ENCODE measurements at places on chromosomes 6 and 20.
A peak's percentile ranks its signal among the peaks of the same experiment; 100 is the strongest.

- DNase-seq: no peak
Measured at GRCh38 chr6:166420351-166420750, 37.6 kb upstream of the MPC1 start.

DNA sequence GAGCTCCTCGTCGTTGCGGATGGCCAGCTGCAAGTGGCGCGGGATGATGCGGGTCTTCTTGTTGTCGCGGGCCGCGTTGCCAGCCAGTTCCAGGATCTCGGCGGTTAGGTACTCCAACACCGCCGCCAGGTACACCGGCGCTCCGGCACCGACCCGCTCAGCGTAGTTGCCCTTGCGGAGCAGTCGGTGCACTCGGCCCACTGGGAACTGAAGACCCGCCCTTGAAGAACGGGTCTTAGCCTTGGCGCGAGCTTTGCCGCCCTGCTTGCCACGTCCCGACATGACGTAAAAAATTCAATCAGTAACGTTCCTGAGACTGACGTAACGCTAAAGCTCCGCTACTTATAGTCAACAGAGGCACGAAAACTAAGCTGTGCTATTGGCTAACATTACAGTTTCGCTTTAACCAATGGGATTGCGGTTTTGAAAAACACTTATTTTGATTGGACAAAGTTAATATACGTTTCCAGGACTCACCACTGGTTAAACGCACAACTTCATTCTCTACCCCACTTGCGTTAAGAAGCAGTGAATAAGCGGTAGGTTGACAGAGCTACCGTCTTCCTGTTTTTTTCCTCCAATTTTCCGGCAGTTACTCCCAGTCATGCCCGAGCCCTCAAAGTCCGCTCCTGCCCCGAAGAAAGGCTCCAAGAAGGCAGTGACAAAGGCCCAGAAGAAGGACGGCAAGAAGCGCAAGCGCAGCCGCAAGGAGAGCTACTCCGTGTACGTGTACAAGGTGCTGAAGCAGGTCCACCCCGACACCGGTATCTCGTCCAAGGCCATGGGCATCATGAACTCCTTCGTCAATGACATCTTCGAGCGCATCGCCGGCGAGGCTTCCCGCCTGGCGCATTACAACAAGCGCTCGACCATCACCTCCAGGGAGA, 73.9 kb downstream of the OR2B2 start:
- peak; percentile 98 for DNase-seq

GRCh38 chr20:40410028-40410427, 279.0 kb downstream of the MAFB start:
- DNase-seq: no peak

GRCh38 chr20:47266847-47267515, 89.5 kb downstream of the ZMYND8 start:
- DNase-seq: no peak

DNA sequence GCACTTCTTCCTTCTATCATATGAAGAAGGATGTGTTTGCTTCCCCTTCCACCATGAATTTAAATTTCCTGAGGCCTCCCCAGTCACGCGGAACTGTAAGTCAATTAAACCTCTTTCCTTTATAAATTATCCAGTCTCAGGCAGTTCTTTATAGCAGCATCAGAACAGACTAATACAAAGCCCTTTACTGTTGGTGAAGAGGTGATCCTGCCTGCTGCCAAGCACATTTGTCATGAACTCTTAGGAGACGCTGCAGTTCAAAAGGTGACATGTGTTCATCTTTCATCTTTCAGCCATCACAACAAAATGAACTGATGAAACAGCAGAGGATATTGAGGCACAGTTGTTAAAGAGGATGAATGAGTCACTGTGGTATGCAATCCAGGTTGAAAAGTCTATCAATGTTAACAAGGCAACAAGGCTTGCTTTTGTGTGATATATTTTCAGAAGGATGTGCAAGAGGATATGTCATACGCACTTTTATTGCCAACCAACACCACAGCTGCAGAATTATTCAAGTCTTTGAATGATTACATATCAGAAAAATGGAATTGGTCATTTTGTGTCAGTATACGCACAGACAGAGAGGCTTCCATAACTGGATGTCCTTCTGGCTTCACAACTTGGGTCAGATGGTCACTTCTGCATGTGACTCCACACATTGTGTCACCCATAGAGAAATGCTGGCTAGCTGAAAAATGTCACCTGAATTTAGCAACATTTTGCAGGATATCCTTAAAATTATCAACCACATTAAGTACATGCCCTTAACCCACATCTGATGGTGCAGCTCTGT, 52.4 kb upstream of the PLN start:
- DNase-seq: no peak

DNA sequence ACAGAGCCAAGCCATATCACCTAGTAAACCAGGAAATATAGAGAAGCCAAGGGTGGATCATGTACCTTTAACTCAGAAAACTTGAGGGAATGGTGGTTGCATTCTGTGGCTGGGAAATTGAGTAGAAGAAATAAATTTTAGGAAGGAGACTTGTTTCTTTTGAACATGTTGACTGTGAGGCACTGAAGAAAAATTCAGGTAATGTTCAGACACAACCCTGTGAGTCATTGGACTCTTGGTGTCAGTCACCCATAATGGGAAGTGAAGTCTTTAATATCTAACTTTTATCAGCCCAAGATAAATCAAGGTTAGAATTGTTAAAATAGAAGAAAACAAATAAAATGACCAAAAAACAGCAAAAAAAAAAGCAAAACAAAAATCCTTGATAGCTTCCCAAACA, 98.8 kb upstream of the GRIK2 start:
- DNase-seq: no peak

DNA sequence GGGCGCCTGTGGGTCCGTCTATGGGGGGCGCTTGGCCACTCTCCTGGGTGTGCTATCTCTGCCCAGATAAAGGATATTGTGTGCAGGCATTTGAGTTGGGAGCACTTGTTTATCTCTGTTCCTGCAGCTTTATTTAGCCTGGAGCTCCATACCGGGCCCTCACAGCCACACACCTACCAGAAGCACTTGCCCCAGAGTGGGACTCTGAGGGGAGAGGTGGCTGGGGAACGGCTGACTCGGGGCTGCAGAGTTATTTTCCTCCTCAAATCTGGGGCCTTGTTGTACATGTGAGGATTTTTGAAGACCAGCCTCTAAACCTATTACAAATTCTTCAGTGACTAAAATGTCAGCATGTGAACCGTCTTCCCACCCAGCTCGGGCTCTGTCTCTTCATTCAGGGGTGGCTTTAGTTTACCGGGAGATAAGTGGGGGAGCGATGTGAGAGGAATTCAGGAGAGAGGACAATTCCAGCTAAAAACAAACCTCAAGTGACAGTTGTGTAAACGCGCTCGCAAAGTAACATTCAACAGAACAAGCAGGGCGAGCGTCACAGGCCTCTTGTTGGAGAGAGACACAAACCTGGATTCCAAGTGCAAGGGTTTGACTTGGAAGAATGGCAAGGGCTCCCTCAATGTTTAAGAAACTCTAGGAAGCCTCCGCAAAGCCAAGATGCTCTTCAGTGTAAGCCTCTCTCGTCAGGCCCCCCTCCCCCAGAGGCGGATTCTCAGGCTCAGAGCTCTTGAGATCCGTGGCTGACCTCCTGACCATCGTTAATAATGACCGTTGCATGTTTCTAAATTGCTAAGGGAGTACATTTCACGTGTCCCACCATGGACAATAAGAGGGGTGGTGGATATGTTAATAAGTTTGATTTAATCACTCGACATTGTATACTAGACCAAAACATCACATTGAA, 548.9 kb downstream of the QKI start:
- DNase-seq: no peak

DNA sequence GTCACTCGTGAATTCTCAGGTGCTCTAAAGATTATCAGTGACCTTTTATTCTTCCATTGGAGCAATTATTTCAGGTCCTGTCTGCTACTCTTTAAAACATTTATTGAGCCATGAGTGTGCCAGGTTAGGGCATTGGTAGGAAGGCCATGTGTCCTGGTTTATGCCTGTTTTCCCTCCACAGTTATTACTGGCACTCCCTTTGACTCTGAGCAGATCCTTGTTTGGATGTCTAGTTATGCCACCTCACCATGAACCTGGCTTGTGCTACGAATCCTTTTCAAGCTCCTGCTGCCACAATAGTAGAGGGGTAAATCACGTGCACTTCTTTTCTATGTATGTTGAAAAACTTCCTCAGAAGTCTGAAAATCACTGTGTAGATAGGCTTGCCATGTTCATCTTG, 27.4 kb downstream of the CRYBG1 start:
- DNase-seq: no peak

GRCh38 chr20:48567145-48567544, 260.7 kb downstream of the PREX1 start:
- DNase-seq: no peak

- no peak for DNase-seq
Measured at GRCh38 chr20:49388744-49389143, 93.7 kb downstream of the KCNB1 start.

DNA sequence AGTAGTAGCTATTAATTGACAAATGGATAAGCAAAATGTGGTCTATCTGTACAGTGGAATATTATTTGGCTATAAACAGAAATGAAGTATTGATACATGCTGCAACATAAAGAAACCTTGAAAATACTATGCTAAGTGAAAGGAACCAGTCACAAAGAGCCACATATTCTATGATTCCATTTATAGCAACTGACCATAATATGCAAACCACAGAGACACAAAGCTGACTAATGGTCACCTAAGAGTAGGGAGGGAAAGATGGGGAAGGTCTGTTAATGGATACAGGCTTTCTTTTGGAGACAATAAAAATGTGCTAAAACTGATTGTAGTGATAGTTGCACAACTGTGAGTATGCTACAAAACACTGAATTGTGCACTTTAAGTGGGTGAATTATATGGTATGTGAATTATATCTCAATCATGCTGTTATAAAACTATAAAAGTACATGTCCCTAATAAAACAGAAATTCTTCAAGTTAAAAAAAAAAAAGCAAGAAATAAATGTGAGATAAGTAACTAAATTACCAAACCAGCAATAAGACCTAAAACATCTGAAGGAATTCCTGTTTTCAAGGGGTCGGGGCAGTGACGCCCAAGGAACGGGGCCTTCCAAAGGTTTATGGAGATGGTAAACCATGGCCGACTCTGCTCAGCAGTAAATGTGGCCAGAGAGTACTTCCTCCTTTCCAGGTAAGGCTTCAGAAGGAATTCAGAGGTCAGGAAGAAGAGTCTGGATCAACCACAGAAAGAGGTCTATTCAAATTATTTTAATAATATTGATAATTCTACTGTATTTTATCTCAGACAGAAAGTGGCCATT, 75.4 kb downstream of the ARHGAP18 start:
- DNase-seq: no peak

- no peak for DNase-seq
Measured at GRCh38 chr20:10626896-10627295, 46.9 kb downstream of the JAG1 start.

DNA sequence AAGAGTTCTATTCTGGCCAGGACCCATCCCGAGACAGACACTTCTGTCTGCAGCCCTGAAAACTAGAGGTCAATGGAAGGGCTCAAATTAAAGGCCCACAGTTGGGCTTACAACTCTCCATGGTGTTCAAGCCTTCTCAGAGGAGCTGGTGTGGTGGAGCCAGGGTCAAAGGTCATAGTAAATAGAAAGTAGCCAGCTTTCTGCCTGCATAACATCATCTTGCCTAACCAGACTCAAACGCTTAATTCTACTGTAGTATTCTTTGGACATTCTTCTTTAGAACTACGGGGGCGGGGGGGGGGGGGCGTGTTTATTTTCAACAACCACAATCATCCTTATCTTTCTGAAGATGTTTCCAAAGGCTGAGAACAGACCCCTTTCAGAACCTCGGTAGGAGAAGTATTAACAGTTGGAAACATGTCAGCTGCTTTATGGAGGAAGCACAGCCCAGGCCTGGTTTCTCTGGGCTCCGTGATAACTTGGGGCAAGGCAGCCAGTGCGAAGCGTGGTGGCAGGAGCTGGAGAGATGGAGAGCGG, 1.5 kb upstream of the RREB1 start:
- DNase-seq: no peak

DNA sequence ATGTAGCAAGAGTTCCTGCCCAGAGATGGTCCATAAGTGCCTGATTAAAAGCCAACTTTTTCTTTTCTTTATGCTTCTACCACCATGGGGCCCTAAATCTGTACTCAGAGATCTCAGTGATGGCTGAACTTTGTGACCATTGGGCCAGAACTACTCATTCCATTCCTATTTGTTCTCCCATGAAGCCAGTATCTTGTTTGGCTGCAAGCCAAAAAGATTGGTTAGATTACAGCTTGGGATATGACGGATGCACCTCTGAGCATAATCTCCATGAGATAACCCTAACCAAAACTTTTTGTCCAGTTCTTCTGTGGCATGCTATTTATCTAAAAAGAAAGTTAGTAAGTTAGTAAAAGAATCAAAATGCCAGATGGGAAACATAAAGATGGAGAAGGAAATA, 72.2 kb downstream of the PLCB4 start:
- no peak for DNase-seq

DNA sequence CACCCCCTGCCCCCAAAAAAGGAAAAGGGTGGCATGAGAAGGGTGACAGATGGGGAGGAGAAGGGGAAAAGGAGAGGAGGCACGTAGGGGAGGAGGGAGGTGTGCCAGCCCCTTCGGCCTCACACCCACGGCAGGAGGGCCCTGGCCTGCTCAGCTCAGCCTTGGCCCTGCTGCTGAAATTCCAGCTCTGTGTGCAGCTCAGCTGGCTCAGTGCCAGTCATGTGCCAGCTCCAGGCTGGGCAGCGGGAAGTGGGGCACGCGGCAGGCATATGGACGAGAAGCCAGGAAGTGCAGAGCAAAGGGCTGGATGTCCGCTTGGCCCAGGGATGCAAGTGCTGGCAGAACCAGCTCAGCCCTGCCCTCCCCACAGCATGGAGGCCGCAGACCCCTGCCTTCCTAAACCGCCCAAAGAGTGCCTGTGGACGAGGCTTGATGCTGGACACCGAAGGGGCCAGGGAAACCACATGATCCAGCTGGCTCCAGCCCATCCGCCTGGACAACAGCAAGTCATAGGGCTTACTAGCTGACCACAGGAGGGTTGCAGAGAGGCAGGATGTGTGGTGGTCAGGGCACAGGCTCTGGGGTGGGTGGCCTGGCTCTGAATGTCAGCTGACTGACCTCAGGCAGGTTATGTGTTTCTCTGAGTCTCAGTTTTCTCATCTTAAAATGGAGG, 60.2 kb downstream of the NOL4L start:
- DNase-seq: no peak

- no peak for DNase-seq
Measured at GRCh38 chr6:31965700-31966099, 6.2 kb downstream of the DXO start.

DNA sequence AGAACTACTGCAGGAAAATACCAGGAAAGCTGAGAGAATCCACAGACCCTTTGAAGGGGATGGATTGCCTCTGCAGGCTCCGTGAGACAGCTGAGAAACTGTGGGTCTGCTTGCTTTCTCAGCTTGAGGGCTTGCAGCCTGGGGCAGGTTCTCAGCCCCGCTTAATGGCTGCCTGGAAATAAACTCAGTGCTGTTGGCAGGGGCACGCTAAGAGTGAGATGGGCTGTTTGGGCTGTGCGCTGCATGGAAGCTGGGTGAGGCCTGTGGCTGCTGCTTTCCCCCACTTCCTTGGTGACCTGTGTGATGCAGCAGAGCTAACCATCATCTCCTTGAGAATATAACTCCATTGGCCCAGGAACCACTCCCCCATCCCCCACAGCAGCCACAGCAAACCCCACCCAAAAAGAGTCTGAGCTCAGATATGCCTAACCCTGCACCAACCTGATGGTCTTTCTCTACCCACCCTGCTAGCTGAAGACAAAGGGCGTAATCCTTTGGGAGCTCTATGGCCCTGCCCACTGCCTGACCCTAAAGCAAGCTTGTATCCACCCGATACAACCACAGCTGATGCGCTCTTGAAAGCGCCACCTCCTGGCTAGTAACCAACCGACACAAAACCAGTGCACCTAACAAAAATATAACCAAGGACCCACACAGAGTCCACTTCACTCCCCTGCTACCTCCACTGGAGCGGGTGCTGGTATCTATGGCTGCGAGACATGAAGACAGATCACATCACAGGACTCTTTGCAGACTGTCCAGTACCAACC, 800.6 kb upstream of the MAP3K7 start:
- DNase-seq: no peak

Data from NCI-H2081 treated with DMSO at 0.1 percent for 48 hours (cell line).